DMS79 (cell line): ENCODE measurements at places on chromosomes 11 and 22.

GRCh38 chr22:29470159-29470855 is 9.7 kb upstream of the NEFH start:
- DNase-seq: peak; percentile 21

DNA sequence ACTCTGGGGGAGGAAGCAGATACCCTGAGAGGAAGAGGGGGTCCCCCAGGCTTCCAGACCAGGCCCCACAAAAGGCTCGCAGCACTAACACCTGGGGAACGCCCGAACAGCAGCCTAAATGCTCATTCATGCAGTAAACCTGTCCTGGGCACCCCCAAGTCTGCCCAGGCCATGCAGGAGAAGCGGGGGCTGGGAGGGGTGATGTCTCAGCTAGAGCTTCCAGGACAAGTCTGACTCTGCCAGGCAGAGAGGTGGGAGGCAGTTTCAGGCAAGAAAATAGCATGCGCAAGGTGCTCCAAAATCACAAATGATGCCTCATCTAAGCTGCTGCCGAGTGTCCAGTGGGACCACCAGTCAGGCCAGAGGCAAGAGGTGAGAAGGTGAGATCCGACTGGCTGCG is 14.6 kb downstream of the CABP7 start:
- DNase-seq: no peak

DNA sequence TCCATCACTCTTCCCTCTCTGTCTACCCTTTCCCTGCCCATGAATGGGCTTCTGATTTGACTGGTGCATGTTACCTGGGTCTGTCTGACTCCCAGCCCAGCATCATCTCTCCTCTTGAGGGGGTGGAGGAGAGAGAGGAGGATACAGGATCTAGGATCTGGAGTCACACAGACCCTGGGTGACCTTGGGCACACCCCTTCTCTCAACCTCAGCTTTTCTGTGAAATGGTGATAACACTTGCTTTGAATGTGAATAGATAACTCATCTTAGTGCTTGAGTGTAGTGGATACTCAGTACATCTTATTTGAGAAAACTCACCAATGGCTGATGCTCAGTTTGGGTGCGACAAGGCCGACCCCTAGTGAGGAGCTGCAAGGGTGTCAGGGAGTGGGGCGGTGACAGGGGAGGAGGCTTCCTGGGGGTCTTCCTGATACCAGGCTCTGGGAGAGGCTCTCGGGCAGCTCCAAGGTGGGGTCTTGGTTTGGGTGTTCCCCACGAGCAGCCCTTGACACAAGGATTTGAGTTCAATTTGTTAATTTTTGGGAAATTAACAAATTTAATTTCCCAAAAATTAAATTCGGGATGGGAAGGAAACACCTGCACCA is 9.0 kb downstream of the INCENP start:
- no peak for DNase-seq

- no peak for DNase-seq
Measured at GRCh38 chr11:121070951-121071845, 29.8 kb upstream of the TECTA start.

GRCh38 chr11:122796128-122796717 is 42.1 kb upstream of the CRTAM start:
- no peak for DNase-seq

DNA sequence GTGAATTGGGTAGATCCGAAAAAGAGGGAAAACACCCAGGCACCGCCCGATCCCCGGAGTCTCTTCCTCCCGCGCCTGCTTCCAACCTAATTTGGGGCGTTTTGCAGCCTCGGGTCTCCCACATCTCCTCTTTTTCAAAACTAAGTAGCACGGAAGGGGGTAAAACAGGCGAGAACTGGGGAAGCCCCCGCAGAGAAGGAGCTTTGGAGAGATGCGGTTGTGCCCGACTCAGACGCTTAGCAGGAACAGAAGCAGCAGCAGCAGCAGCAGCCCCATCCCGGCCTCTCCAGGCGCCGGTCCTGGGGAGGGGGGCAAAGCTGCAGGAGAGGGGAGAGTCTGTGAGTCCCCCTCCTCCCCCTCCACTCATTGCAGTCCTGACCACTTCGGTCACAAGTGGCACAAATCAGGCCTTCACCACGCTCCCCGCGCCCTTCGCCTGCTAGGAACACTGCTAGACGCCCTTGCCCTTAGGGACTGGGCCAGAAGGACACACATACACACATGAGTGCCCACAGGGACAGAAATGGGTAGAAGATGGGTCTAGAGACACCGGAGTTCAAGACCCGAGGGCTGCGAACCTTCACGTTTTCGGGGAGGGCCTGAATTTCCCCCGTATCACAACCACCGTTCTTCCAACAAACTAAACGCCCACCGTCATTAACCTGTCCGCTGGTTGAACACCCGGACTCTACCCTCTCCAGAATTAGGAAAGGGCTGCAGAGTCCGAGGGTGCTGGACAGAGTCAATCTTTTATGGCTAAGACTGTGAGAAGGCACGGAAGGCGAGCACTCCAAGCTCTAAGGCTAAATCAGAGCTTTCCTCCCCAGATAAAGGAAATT is 98.3 kb upstream of the HSD17B12 start:
- no peak for DNase-seq

DNA sequence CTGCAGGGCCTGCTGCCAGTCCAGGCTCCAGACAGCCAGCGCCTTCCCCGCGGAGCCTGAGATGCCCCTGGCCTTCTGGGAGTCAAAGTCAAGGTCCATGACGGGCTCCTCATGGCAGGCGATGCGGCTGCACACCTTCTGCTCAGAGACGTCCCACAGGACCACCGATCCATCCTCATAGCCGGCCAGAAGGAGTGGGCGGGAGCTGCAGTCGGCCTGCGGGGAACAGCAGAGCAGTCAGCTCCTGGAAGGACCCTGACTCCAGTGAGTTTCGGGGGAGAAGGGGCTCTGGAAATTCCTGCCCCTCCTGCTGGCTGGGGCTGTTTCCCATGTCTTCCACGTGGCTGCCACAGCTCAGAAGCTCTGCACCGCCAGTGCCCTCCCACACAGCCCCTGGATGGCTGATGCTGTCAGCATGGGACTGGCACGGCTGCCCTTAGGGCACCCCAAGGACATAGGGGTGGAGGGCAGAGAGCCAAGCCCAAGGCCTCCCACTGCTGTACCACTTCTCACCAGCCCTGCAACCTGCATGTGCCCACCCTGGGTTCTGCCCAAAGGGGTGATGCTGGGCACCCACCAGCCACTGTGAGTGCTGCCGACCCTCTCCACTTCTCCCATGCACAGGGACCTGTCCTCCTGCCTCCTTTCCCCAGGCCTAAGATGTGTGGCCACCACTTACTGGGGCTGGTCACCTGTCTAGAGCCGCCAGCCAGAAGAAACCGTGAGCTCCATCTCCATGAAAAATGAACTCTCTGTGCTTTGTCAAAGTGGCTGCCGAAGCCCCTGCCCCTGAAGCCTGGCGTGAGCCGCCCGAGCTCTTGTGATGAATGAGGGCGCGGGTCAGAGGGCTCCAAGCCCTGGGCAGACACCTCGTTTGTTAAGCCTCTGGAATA is 41.7 kb downstream of the TBX1 start:
- no peak for DNase-seq

GRCh38 chr11:12269104-12269441 is 108.3 kb upstream of the PARVA start:
- no peak for DNase-seq

DNA sequence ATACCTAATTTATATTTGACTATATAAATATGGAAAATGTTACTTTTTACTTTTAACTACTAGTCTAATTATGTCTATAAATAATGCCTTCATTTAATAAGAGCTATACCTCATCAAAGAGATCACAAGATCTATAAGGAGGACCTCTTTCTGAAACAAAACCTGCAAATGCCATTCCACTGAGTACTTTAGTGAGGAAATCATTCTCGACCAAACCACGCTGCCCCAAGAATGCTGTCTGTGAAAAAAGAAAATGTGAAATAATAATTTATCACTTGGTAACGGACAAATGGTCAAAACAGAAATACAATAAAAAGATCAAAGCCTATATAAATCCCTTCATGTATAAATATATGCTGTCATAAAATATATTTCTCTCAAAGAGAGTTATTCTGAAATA is 301.7 kb downstream of the SBF2 start:
- no peak for DNase-seq

DNA sequence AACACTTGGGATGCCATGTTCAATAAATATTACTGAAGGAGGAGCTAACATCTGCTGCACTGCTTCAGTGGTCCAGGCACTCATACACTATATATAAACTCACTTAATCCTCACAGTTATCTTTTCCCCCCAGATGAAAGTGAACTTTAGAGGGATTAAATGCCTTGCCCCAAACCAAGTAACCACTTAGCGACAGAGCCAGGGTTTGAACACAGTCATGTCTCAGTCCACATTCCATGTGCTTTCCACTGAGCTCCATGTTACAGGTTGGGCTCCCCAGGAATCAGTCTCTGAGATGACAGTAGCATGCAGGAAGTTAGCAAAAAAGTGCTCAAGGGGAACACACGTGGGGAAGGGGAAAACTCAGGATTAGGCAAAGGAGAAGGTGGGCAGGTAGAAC is 59.3 kb downstream of the ENDOD1 start:
- no peak for DNase-seq

GRCh38 chr22:42829302-42829701 is 27.8 kb downstream of the ARFGAP3 start:
- DNase-seq: no peak

GRCh38 chr22:19181786-19182471 is 3.4 kb upstream of the SLC25A1 start:
- no peak for DNase-seq

DNA sequence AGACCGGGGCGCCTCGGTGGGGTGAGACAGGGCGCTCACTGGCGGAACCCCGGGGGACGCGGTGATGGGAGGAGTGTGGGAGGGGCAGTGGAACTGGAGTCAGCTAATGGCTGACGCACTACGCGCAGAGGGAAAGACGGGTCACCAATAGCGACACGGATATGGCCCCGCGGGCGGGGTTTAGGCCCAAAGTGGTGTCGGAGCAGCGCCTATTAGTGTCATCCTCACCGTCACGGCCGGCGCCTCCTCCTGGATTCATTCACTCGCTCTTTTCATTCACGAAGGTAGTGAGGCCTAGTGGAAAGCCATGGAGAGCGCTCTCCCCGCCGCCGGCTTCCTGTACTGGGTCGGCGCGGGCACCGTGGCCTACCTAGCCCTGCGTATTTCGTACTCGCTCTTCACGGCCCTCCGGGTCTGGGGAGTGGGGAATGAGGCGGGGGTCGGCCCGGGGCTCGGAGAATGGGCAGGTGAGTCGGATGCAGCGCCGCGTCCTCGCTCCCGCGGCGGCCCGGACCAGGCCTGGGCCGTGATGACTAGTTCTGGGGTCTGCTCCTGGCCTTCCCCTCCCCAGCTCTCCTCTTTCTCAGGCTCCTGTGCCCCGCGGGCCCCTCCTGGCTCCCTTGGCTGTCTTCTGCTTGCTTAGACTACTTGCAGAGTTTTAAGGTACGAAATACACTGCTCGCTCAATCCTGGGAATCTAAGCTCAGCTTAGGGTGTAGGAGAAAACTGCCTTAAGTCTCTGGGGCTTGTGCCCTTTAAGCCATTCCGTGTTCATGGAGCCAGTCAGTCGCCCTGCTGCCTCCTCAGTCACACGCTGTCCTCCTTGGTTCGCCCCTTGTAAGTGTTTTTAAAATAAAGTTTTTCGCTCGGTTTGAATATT is at the start of gene HSD17B12:
TSS of gene HSD17B12 (plus strand) at position 218 of the 880 bp plus-strand sequence. CDS start at position 308, 90 bp downstream.
- DNase-seq: peak; percentile 99

GRCh38 chr11:79363861-79364378 is 76.9 kb downstream of the TENM4 start:
- no peak for DNase-seq

DNA sequence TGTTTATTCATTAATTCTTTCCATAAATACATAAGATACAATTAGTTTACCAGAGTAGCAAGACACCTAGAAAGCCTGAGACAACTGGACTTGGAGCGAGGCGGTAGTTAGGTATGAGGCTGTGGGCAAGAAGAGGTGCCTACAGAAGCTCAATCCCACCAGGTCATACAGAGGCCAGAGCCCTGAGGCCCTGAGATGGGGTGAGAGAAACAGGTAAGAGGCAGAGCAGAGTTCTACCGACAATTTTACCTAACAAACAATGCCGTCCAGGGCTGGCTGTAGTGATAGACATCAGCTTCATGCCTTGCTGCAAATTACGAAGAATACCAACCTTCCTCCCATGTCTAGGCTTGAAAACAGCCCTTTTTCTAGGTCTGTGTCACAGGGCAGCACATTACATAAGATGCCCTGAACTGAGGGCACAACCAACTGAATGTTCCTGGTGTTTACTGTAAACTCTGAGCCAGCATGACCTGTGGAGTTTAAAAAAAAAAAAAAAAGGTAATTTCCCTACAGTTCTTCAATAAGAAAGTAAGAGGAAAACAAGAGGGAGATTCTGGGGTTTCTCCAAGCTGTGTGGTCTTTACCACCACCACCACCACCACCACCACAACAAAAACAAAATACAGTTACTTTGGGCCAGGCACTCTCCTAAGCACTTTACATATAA is 105.8 kb downstream of the GAB2 start:
- no peak for DNase-seq

DNA sequence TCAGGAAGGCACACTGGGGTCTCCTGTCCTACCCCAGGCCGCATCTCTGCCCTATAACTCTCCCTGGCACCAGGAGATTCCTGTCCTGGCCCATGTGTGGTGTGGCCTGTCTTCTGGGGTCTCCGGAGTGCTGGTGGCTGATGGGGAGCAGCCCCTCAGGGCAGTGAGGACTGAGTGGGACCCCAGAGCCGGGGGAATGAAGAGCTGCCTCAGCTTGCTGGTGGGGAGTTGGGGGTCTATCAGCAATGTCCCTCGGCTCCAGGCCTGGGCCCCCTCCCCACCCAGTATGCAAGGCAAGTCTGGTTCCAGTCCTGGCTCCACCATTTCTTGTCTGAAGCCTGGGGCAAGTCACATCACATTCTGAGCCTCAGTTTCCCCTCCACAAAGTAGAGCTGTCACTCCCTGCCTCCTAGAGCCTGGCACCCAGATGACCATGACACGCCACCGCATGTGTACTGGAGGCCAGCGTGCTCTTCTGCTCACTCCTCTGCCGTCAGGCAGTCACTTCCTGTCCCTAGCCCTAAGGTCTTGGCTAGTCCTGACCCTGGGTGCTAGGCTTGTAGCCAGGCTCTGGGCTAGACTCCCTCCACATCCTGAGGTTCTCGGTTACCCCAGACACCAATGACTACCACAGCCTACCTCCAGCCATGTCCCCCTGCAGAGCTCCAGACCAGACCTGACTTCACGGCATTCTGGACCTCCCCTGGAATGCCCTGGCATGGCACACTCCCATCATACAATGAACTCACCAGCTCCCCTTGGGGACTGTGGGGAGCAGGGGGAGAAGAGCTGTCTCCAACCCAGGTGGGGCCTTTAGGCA is 12.8 kb downstream of the ARAP1 start:
- no peak for DNase-seq

DNA sequence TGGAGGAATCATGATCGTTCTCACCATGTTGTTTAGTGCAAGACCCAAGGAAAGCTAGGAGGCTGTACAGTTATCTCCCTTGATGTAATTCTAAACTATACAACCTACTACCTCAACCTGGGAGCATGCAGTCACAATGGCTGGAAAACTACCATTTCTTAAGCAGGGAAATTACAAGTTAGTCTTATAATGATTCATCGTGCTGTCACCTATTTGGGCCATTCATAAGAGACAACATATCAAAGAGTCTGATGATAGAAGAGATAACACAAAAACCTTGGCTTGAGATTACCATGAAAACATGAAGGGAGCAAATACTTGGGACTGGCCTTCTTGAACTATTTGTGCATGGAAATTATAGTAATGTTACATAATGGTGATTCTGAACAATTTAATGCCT is 30.5 kb upstream of the BLID start:
- DNase-seq: no peak
